LHCN-M2 (cell line): ENCODE measurements at places on chromosomes 1 and 21. TPM values are rescaled to one million over a fixed set of nuclear protein-coding genes. Genes with fewer than 3 reads are reported as not detected.

The SPRR2E gene
- not detected in 2 replicates for total RNA-seq

The NEGR1 gene
- total RNA-seq, result 6.5 and 8.8 TPM in 2 replicates

The S100A8 gene
- total RNA-seq, result not detected in 2 replicates

The ATP1B1 gene
- total RNA-seq, result 16.1 and 22.6 TPM in 2 replicates

The NHLH2 gene
- 0.19 and 0.63 TPM in 2 replicates for total RNA-seq

The FCRL4 gene
- total RNA-seq, result not detected in 2 replicates

The RHCE gene
- total RNA-seq, result 0.92 and 1.6 TPM in 2 replicates

The HMGN2 gene
- 653 and 722 TPM in 2 replicates for total RNA-seq

The FCAMR gene
- total RNA-seq, result not detected in 2 replicates

The AKT3 gene
- 10.1 and 12.2 TPM in 2 replicates for total RNA-seq

The RXRG gene
- total RNA-seq, result not detected in 2 replicates

The PLA2G2C gene
- total RNA-seq, result not detected in 2 replicates

DNA sequence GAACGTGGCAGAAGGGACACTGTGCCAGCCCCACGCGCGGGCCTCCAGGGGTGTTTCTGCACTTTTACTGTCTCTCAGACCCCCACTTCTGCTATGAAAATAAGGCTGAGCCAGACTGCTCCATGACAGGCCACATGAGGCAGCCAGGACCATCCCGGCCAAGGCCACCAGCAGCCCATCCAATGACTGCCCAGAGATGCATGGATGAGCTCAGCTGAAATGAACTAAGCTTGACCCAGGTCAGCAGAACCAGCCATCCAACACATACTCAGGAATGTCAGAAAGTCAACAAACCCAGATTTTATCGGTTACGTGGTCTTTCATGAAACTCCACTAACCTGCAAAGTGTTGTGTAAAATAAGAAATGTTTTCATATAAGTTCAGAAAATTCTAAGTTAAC is 51.2 kb downstream of the CCDC185 start:
- DNase-seq, result no peak

- no peak for DNase-seq
Measured at GRCh38 chr1:54252371-54252936, 52.5 kb downstream of the MRPL37 start.

DNA sequence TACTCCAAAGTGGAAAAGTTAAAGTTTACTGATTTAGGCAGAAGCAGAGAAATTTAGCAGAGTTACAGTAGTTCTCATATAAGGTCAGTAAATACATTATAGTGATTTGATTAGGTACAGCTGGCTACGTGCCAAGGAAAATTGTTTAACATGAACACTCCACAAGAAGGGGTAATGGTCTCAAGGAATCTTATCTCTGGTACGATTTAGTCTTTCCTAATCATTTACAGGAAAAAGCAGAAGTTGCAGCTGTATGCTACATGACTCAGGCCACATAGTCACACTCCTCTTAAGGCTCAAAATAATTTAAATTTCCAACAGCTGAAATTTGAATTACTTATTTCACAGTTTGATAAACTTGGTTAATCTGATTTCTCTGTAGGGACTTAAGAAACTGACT is 36.9 kb upstream of the OR2B11 start:
- DNase-seq, result no peak

GRCh38 chr1:192159014-192159413 is 752 bp downstream of the RGS18 start:
- no peak for DNase-seq

DNA sequence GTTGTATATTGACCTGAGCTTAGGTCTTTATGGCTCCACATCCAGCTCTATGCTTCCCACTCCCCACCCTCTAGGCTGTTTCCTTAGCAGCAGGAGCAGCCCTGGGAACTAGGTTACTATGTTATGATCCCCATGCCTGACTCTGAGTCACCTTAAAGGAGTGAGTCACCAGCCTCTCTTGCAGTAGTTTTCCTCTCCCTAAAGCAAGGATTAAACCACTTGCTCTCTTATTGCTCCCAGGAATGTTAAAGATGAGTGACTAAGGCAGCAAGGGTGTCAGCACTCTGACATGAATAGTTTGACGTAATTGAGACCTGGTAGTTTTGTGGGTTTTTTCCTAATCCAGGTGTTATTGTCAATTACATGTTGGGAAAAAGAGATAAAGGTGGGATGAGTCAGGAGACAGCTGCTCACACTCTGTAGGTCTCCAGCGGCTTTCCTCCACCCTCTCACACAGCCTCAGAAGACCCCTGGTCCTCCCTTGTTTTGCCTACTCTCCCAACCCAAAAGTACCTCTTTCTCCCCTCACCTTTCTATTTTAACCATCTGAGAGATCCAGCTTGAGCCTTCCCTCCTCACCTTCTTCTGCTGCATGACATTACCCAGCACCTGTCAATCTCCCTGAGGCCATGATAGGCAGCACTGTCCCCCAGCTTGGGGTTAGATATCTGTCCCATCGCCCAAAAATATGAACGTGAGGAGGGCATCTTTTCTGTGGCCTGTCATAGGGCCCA is 369.1 kb upstream of the VAMP3 start:
- DNase-seq, result peak; percentile 99

DNA sequence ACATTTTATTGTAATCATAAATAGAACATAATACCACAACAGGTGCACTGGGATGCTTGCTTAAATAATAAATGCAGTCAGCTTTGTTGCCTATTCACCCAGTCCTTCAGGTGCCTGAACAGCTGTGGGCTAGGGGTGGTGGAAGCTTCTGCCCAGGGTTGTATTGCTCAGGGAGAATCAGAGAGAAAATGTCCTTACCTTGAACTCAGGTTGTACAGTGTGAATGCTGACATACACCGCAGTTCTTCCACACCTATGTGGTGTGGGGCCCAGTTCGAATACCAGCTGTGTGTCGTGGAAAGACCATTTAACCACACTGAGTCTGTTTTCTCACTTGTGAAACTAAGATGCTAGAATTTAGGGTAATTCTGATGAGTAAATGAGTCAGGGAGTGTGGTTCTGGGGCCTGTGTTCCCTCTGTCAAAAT is 115.7 kb upstream of the ATP1A1 start:
- DNase-seq, result no peak

DNA sequence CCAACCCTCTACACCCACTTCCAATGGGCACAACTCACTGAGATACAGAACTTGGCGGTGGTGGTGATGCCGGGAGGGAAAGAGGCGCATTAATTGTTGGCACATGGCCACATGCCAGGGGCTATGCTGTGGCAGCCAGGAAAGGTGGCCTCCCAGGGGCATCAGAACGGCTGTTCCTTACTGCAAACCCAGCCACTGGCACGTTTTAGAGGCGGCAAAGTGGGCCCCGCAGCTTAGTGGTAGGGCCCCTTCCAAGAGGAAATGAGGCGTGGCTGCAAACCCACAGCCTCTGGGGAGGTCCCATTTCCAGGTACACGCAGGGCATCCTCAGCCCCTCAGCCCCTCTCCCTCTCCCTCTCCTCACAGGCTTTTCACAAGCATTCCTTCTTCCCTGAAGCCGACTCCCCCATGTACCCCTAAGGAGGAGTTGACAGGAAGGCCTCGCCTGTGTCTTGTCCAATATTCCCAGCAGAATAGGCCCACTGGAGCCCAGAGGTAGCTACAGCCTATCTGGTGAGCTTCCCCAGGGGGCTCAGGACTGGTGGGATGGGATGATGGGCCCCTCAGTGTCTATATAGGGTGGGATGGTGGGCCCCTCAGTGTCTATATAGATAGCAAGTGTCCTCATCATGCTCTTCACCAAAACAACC is 166.2 kb downstream of the CLIC6 start:
- no peak for DNase-seq

GRCh38 chr21:46357335-46357604 is 33.3 kb downstream of the PCNT start:
- no peak for DNase-seq

DNA sequence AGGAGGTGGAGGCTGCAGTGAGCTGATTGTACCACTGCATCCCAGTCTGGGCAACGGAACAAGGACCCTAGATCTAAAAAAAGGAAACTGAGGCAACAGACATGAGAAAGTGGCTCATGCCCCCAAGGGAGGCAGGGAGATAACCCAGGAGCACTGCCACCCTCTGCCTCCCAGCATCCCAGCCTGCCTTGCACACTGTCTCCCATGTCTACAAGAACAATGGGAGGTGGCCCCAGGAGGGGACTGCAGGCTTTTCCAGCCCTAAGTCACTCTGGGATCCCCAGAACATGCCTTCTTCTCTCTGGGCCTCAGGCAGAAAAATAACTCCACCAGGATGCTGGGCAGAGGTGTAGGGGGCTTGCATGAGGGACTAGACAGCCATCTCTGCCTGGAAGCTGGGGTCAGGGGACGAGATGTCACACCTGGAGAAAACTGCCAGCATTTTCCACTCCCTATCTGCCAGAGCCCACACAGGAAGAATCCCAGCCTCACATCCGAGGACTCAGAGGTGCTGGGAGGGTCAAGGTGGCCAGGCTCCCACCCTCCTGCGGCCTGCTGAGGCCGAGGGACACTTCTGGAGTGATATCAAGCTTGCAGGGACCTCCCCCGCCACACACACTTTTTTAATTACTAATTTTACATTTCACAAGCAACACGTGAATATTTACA is 21.4 kb downstream of the RUNX3 start:
- DNase-seq, result no peak

DNA sequence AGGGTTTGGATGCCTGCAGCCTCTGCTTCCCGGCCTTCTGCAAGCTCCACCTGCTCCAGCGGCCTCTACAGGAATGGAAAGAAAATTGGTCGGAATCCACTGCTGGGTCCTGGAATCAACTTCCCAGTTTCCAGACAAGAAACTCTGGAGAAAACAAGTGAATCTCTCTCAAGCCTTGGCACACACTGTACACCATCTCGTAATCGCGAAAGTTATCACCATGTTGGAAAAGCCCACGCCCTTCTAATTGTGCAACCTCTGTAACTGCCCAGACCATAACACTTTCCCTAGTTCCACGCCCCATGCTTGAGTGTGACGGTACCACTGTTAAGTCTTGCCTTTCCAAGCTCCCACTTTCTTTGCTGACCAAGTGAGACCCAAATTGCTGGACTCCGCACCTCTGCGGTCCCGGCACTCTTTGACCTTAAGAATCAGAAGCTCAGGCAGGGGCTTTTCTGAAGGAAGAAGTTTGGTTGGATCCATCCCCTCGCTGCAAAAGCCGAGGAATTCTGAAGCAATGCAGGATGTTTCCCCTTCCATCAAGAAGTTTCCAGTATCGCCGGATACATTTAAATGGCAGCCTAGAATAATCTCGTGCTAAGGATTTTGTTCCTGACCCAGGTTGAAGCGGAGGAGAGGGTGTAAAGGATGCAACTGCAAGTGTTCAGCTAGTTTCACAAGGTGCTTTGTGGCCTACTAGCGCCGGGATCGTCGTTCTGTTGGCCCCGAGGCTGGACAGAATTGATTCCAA is 6.2 kb downstream of the NR5A2 start:
- DNase-seq, result no peak

DNA sequence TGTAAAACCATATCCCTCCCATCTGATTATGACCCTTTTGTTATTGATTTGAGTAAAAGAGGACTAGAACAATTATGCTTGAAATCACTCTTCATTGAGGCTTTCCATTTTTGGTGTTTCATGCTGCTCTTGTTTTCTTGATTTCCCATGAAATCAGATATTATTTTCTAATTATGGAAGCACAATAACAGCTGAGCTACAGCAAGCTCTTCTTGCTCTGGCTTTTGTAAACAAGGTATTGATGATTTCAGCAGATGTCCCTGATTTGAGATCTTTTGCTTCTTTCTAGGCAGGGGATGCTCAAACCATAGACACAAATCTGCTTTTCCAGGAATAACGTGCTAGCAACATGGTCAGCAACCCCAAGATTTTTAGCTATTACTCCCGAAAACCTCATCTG is 607.8 kb downstream of the NCAM2 start:
- DNase-seq, result peak; percentile 3

- DNase-seq, result no peak
Measured at GRCh38 chr1:210213335-210213734, 19.3 kb upstream of the SERTAD4 start.

DNA sequence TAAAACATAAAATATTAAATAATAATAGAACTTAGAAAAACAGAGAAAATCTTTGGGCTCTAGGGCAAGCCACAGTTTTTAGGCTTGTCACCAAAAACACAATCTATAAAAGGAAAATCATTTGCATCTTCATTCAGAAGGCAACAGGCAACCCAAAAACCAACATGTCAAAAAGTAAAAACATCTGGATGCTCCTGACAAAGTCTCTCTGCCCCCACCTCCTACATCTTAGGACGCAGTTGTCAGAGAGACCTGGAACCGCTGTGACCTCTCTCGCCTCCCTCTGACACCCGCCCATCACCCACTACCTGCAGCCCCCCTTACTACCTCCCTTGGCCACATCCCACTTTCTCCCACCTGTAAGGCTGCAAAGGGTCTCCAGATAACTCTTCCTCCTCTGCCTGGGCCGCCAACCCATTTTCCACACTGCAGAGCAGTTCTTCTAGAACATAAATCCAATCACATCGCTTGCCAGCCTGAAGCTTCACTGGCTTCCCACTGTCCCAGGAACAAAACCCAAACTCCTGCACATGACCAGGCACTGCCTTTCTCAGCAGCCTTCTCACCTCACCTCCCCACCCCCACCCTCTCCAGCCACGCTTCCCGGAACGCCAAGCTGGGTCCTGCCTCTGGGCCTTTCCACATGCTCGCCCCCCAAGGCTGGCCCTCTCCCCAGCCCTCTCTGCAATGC is 14.7 kb downstream of the PRDM15 start:
- DNase-seq, result no peak

DNA sequence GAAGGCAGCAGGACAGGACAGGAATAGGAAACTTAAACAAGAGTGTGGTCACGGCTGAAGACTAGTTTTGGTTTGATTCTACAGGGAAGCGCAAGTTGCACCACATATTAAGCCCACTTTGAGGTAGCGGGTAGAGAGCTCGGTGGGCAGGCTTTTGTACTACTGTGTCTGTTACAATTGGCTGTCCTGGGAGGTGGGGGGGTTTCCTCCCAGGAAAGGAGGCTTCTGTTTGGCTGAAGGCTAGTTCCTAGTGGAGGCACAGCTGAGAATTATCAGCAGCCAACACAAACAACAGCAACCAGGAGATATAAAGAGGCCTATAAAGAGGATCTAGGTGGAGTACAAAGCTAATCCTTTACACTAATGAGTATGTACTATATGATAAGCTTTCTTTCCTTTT is 62.7 kb downstream of the ZNF648 start:
- DNase-seq, result no peak

DNA sequence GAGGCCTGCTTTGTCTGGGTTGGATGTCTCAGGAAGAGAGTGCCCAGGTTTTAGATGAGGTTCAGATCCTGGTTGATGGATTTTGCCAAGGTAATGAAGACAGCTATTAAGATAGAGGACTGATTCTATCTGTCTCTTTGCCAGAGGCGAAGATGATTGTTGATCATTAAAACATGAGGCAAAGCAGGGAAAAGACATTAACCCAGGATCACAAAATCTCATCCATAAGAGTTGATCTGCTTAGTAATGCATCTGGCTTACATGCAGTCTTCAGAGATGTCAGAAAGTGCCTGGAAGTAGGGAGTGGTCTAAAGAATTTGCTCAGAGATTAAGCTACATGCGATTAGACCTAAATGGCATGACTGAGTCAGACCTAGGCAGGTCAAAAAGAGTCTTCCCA is 229.6 kb upstream of the PLD5 start:
- no peak for DNase-seq

- DNase-seq, result peak; percentile 18
Measured at GRCh38 chr1:183417772-183418491, at the start of gene NMNAT2. Gene NMNAT2, minus strand, starts transcription at chr1:183418380. Its CDS starts 113 bp downstream, at chr1:183418267.

- no peak for DNase-seq
Measured at GRCh38 chr1:46543761-46544560, 7.5 kb downstream of the KNCN start.
